Stomach (tissue), 19 donors: ENCODE measurements at places on chromosomes 13 and 19. TPM values are rescaled to one million over a fixed set of nuclear protein-coding genes. Genes with fewer than 3 reads are reported as not detected.

Gene MISP3
- total RNA-seq = 79.1 TPM

Gene RNF17
- 0.18 TPM for total RNA-seq

Gene LILRB5
- 40.8 TPM for total RNA-seq

Gene KLK15
- total RNA-seq = not detected

Gene LILRA1
- not detected for total RNA-seq

Gene STOML3
- total RNA-seq = not detected

Gene AKAP11
- 41.5 TPM for total RNA-seq

Gene C19orf44
- total RNA-seq = 3.8 TPM

Gene CATSPERD
- not detected for total RNA-seq

Gene LSM4
- 98.6 TPM for total RNA-seq

Gene ERICH6B
- not detected for total RNA-seq

Gene AP1M2
- 11.7 TPM for total RNA-seq

Gene PGLYRP1
- not detected for total RNA-seq

Gene CDC34
- total RNA-seq = 63.2 TPM

Gene ZNF563
- total RNA-seq = 9.4 TPM

Gene LMTK3
- total RNA-seq = 0.73 TPM

Gene CYP2F1
- total RNA-seq = not detected

Gene INSR
- total RNA-seq = 50.4 TPM

Gene MAP4K1
- total RNA-seq = 12.9 TPM

Gene IFNL1
- not detected for total RNA-seq

Gene CDX2
- total RNA-seq = not detected

Gene IL12RB1
- total RNA-seq = not detected

Gene CKM
- not detected for total RNA-seq

Gene ZNF560
- not detected for total RNA-seq
